ENCODE measurements at places on chromosomes 6 and 20.
A peak's percentile ranks its signal among the peaks of the same experiment; 100 is the strongest.

DNA sequence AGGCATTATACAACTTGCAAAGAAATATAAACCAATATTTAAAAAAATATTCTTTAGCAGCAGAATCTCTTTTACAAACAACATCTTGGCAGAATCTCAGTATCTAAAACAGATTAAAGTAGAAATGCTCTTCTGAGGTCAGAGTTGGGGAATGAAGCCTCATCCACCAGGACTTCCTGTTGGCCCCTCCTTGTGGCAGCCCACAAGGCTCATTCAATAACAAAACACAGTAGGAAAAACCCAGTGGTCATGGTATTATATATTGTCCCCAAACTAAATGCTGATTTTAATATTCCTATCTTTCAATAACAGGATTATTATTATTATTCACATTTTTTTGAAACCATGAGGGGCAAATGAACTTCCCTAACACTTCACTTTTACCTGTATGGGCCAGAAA, 368.6 kb downstream of the BTBD9 start:
- DNase-seq = no peak

DNA sequence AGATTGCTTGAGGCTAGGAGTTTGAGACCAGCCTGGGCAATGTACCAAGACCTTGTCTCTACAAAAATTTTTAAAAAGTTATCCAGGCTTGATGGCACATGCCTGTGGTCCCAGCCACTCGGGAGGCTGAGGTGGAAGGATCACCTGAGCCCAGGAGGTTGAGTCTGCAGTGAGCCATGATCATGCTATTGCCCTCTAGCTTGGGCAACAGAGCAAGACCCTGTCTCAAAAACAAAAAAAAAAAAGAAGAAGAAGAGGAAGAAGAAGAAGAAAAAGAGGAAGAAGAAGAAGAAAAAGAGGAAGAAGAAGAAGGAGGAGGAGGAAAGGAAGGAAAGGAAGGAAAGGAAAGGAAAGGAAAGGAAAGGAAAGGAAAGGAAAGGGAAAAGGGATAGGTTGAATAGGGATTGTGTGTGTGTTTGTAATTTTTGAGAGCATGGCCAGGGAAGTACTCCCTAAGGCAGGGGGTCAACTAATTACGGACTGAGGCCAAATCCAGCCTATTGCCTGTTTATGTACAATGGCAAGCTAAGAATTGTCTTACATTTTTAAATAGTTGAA, 43.0 kb upstream of the ZNF217 start:
- no peak for DNase-seq

GRCh38 chr6:33118525-33119123, 42.8 kb downstream of the HLA-DPB1 start:
- DNase-seq = peak; percentile 40

GRCh38 chr6:128532136-128532535, 11.7 kb upstream of the PTPRK start:
- DNase-seq = no peak

GRCh38 chr6:30926644-30927043, 5.3 kb downstream of the SFTA2 start:
- DNase-seq = no peak

DNA sequence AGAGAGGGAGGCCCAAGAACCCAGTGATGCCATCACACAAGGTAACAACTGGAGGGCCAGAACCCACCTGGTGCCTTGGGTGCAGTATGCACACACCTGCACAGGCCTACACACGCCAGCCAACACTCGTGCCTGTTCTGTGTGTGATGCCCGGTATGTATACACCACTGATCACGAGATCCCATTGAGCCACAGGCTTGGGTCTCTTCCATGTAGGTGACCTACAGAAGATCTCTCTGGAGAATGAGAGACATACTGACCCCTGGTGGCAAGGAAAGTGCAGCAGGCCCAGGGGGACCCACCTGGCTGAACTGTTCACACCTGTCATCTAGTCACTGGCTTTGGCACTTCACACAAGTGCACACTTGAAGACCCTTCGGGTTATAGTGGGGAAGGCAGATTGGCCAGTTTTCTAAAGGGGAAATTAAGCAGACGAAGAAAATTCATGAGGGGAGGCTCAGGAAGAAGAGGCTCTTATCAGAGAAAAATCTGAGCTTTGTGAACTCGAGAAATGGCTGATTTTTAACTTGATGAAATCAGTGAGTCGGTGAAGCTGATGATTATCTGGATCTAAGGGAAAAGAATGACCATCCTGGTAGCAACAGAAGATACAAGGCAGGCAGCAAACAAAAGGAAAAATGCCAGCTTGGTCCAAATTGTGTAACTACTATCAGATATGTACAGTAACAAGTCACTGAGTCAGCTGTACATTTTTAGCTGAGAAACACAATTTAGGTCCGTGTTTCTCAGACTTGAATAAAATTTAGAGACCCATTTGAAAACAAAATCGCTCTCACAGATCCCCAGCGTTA, 69.1 kb upstream of the PBOV1 start:
- DNase-seq = peak; percentile 27

GRCh38 chr6:148608199-148608951, 138.5 kb upstream of the UST start:
- DNase-seq = no peak

- DNase-seq = peak; percentile 84
These were observed 35.2 kb upstream of the HLA-G start for GRCh38 chr6:29792123-29793035.

GRCh38 chr6:110341067-110341466, 17.1 kb downstream of the METTL24 start:
- no peak for DNase-seq

- DNase-seq = no peak
These were observed 75.2 kb downstream of the MAP3K5 start for GRCh38 chr6:136716917-136717715.

- DNase-seq = peak; percentile 51
These were observed 802 bp upstream of the NRN1 start for GRCh38 chr6:6007366-6008088.

DNA sequence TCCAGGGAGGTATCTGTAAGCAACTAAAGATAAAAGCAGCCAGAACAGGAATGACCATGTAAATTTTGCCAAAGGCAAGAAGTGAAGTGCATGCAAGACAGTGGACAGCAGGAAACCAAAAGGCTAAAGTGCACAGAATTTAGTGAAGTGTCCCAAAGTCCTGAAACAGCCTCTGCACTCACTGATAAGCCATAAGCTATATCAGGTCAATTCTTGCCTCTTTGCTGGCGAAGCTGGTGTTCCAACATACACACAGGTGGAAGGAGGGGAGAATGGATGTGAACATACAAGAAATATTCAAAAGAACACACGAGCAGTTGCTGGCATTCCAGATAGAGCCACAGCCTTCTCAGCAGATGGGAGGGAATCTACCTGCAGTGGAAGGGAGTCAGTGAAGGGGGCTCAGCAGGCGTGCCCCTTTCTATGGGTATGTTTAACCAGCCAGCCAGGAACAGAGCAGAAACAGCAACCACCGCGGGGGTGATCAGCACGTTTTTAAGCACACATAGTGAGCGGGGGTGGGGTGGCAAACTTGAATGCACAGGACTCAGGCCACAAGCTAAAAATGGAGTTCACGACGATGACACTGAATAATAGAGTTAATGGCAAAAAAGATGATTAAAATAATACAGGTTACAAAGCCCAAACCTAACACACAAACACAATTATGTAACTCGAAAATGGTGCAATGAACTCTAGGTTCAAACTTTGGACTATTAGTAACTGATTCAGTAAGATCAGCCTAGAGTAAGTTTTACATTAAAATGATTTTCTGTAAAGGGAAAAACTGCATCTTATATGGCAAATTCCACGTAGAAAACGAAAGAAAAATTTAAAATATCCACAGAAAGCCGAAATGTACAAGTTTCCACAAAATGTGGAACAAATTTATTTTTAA, 1.2 kb downstream of the ECI2 start:
- no peak for DNase-seq

- no peak for DNase-seq
These were observed 180.4 kb downstream of the ADGRG6 start for GRCh38 chr6:142482249-142482648.

DNA sequence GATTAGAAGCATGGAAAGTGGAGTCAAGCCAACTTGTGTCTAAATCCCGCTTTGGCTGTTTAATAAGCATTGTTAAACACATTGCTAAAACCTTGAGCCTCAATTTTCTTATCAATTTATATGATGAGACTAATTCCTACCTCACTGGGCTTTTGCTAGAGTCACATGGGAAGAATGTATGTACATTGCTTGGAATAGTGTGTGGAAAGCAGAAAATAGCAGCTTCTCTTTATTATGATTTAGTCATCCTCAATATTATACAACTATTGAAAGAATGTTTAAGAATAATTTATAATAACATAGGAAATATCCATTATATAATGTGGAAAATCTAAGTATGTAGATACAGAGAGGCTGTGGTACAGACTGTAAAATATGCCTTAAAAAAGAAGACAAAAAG, 313.0 kb upstream of the CDYL start:
- DNase-seq = no peak

DNA sequence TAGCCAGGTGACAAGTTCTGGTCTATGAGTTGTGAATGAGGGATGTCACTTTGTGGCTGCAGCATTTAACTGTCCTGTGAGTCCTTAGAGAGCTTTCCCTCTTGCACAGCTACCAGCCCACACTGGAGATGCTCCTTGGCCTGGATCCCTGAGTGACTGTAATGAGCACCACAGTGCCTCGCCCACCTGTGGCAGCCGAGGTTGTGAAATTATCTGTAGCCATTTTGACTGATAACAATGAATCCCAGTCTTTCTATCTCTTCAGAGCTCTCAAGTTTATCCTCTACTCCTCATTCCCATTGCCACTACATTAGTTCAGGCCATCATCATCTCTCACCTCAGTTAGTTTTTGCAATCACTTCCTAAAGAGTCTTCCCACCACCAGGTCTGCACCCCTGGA, 41.3 kb upstream of the BEND3 start:
- DNase-seq = no peak

GRCh38 chr6:26103770-26104456, 16.7 kb downstream of the HFE start:
- peak; percentile 97 for DNase-seq

DNA sequence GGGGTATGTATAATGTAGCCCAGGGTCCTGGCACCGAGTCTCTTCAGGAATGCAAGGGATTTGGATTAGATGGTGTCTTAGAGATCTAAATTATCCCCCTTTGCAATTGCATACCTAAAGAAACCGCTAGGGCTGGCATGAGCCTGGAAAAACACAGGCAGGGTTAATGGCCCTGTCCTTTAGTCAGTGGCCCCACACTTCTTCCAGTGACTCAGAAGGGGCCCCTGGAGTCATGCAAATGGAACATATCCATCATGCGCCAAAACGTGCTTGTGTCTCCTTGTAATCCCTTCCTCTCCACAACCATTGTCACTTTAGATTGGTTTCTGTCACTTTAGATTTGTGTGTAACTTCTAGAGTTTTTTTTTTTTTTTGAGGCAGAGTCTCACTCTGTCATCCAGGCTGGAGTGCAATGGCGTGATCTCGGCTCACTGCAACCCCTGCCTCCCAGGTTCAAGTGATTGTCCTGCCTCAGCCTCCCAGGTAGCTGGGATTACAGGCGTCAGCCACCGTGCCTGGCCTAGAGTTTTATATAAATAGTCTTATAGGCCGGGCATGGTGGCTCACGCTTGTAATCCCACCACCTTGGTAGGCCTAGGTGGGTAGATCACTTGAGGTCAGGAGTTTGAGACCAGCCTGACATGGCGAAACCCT, 8.7 kb upstream of the MYBL2 start:
- no peak for DNase-seq

- no peak for DNase-seq
These were observed 584 bp downstream of the PTK7 start for GRCh38 chr6:43076464-43077332.

- peak; percentile 63 for DNase-seq
These were observed 49.4 kb downstream of the IYD start for GRCh38 chr6:150417899-150418826.

DNA sequence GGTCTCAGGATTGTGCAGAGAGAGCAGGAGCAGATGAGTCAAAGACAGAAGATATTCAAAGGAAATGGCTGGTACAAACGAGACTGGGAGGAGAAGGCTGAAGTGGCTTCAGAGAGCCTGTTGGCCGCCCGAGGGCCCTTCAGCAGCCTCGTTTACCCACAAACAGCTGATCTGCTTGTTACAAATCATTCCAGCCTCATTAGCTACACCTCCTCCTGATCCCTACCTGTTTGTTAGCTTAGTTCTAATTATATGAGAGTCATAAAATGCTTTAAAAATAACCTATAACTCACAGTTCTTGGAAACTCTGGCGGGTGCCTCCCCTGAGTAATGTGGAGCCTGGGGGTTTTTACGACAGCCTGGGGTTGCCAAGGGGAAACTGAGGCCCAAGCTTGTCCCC, 12.6 kb downstream of the GLP1R start:
- DNase-seq = no peak

- DNase-seq = no peak
These were observed 107.0 kb downstream of the OLIG3 start for GRCh38 chr6:137387096-137387764.

DNA sequence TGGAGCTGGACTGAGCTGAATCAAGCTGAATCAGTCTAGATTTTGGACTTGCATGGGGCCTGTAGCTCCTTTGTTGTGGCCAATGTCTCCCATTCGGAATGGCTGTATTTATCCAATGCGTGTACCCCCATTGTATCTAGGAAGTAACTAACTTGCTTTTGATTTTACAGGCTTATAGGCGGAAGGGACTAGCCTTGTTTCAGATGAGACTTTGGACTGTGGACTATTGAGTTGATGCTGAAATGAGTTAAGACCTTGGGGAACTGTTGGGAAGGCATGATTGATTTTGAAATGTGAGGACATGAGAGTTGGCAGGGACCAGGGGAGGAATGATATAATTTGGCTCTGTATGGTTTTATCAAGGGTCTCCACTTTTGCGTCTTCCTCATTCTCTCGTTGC, 3.0 kb upstream of the TMEM170B start:
- DNase-seq = no peak

GRCh38 chr20:59585714-59586409, 18.5 kb upstream of the PHACTR3 start:
- DNase-seq = no peak

GRCh38 chr6:34650823-34651222, 45.7 kb downstream of the ILRUN start:
- no peak for DNase-seq

- no peak for DNase-seq
These were observed 20.3 kb upstream of the MAPK13 start for GRCh38 chr6:36110050-36110449.

- no peak for DNase-seq
These were observed 263.4 kb downstream of the UTRN start for GRCh38 chr6:144548536-144548935.

GRCh38 chr6:89045011-89045387, 35.6 kb upstream of the PNRC1 start:
- DNase-seq = no peak

GRCh38 chr20:59923514-59923913, 9.9 kb downstream of the SYCP2 start:
- DNase-seq = no peak

DNA sequence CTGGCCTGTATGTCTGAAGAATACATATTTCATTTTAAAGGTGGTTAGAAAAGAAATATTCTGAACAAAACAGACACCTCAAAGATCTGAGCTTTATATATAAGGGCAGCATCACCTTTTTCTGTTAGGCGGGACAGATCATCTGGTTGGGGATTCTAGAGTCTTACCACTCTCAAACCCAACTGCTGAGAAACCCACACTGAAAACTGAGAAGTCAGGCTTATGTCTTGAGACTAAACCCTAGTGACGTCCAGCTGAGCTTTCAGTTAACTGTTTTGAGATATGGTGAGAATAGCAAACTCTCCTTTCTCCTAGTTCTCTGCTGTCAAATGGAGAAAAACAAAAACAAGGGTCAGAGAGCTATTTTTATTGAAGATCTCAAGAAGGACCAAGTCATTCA, 63.7 kb upstream of the CCN6 start:
- DNase-seq = no peak

GRCh38 chr6:17365961-17366360, 27.4 kb upstream of the CAP2 start:
- DNase-seq = no peak

All from stimulated activated effector memory CD8-positive, alpha-beta T cell treated with anti-CD3 and anti-CD28 coated beads, Interleukin-12 subunit alpha, Interleukin-12 subunit beta, amount 100 ng/mL, for 72 hours (primary cell).